Kasumi-1 (cell line): ENCODE measurements at places on chromosomes 3 and 15.

DNA sequence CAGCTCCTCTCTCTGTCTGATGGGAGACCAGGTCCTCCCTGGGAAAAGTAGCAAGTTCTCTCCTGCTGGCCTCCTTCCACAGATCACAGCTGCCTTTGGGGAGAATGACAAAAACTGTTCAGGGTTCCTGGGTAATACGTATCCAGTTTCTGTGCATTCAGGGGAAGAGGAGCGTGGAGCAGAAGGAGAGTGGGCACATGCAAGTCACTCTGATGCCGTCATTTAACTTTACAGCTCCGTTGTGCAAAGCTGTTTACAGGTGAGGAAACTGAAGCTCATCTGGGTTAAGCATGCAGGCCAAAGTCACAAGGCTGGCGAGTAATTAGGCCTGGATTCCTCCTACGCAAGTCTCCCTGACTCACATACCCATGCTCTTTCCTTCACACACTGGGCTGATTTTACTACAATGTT lies 7.5 kb upstream of the TM4SF1 start:
- no peak for DNase-seq

DNA sequence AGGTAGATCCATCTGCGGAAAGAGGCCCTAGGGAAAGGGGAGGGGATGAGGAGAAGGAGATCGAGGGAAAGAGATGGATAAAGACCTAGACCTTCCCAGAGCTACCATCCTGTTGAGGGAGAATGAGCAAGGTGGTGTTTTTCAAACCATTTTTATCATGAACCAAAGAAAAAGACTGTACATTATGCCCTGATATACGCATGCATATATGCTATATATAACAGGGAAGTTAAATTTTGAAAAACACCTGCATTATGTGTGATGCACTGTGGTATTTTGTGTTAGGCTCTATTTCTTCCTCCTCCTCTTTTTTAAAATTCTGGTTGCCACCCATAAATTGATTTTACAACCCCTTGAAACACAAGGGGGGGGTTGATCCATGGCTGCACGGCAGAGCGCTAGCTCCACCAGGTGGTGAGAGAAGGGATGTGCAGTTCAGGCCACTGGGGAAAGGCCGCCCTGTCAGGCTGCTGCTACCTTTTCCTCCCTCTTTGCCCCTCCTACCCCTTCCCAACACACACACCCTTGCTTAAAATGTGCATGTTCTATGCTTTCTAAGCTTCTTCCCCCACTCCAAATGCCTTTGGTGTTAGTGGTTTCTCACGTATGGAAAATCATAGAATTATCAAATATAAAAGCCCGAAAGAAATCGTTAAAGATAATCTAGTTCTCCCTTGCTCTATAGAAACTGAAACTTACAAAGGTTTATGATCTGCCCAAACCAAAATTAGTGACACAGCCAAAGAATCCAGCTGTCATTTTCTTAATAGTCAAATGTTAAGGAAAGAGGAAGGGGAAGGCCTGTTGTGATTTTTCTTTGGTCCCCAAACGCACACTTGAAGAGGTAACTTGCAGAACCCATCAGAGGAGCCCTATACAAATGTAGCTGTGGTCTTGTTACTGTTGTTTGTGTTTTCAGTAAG lies 262.0 kb upstream of the UMPS start:
- DNase-seq, result peak; percentile 65

GRCh38 chr3:115018694-115019093 lies 128.4 kb downstream of the ZBTB20 start:
- no peak for DNase-seq

DNA sequence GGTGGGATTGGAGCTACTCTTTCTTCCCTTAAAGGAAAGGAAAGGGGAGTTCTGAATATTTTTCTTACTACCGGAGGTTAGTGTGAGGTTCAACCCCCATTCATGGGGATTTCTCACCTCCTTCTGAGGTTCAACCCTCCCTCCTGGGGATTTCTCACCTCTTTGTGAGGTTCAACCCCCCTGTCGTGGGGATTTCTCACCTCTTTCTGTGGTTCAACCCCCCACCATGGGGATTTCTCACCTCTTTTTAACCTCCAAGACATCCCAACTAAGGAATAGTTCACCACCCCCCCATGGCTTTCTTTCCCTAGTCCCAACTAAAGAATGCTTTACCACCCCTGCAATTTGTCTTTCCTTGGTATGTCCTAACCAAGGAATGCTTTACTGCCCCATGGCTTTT lies 520.3 kb downstream of the EDEM1 start:
- no peak for DNase-seq

DNA sequence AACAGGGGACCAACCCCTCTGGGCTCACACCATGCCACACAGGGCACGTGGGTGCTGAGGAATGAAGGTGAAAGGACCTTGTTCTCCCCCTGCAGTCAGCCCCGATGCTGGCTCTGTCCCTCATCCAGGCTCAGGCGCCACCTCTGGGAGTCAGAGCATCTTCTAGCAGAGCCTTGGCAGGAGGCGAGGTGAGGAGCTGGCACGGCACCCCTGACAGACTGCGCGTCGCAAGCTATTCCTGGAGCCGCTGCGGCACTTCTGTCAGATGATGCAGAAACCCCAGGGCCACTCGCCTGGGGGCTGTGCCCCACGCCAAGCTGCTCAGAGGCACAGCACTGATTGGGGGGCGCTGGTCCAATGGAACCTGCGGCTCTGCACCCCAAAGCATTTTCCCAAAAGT lies 62.0 kb downstream of the MGLL start:
- DNase-seq, result no peak

DNA sequence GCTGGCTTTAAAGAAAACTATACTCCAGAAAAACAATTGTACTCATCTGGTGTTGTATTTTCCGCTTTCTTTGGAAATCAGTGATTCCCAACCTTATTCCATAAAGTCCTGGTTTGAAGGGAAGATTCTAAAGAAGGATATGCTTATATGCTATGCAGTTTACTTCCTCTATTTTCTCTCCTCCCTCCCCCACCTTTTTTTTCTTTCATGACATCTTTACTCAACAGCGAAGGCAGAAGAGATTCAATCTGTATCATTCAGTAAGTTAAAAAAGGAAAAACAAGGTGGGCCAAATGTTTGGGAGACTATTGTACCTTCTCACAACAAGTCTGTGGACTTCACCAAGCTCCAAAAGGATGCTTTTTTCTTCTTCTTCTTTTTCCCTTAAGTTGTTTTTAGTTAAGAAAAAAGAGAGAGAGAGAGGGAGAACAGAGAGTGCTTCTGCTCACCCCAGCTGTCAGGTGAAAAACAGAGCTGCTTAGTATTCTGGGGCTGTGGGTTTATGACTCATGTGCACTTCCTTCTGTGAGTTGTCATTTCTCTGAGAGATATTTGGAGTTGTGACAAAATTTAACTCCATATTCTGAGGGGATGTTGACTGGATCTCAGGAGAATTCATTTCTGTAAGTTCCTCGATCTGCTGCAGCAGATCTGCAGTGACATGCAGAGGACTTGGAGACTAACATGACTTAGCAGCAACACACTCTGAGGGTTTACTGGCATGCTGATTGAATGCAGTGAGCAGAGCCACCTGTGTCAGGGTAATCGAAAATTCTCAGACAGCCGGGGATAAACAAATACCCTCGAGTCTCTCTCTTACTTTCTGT lies 70.7 kb downstream of the SSR3 start:
- peak; percentile 76 for DNase-seq

DNA sequence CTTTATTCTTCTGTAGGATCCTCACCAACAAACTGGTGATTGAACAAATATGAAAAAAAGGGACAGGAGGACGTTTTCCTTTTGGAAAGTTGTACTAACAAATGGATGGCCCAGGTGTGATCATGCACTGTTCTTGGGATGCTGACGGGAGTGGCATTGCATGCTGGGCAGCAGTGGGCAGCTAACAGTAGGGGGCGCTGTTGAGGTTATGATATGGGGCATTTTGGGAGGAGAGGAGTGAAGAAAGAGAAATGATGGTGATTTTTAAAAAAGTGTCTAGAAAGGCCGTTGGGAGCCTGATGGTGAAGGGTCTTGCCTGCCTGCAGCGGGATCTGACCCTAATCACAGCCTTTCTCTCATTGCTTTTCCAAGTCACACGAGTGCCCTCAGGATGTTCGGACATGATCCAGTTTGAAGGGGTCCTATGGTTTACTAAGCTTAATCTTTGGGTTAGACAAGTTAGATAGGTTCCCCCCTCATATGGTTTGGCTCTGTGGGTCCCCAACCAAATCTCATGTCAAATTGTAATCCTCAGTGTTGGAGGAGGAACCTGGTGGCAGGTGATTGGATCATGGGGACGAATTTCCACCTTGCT lies 46.2 kb upstream of the PRTG start:
- no peak for DNase-seq

DNA sequence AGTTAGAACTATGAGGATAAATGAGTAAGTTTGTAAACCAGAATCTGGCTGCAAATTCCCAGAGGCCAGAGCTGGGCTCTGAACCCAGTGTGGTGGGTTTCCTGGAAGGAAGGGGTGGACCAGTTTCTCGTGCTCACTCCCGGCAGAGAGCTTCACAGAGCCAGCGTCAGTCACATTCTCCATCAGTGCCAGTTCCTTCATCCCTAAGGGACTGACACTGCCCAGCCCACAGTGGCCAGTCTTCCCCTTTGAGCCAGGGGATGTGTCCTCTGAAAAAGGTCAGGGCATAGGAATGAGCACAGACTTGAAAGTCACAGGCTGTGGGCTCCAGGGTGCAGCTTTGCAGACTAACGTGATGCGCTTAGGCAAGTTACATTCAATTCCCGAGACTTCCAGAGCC lies 135.8 kb upstream of the HACD2 start:
- no peak for DNase-seq

- DNase-seq, result no peak
Observed at GRCh38 chr3:124907957-124908356, 20.8 kb upstream of the ITGB5 start.

DNA sequence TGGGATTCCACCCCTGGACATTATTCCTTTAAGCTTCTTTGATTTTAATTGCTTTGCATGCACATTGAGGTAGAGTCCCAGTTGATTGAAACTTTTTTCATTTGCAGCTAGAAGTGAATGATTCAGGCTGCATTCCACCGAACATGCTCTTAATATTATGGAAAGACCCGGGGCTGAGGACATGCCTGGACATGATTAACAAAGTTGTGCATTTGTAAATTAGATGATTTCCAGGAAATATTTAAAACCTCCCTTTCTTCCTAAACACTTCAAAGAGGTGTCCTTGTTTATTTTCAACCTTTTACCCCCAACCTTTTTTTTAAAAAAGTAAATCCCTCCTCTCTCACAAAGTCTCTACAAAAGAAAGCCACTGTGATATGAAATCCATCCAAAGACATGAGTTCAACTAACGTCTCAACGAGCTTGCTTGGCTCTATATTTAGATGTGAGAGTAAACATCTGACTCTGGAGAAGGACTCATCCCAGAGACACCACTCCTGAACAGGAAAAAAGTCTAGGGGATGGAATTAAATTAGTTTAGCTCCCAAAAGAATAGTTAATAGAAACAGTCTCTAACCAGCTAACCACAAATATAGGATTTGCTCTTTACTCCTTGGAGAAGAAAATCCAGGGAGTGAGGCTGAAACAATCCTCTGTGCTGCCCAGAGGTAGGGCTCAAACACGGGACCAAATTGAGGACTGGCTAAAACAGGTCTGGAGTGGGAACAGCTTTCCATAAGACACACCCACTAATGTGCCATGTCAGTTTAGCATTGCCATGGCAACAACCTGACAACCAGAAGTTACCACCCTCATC lies 83.1 kb downstream of the XXYLT1 start:
- DNase-seq, result no peak

DNA sequence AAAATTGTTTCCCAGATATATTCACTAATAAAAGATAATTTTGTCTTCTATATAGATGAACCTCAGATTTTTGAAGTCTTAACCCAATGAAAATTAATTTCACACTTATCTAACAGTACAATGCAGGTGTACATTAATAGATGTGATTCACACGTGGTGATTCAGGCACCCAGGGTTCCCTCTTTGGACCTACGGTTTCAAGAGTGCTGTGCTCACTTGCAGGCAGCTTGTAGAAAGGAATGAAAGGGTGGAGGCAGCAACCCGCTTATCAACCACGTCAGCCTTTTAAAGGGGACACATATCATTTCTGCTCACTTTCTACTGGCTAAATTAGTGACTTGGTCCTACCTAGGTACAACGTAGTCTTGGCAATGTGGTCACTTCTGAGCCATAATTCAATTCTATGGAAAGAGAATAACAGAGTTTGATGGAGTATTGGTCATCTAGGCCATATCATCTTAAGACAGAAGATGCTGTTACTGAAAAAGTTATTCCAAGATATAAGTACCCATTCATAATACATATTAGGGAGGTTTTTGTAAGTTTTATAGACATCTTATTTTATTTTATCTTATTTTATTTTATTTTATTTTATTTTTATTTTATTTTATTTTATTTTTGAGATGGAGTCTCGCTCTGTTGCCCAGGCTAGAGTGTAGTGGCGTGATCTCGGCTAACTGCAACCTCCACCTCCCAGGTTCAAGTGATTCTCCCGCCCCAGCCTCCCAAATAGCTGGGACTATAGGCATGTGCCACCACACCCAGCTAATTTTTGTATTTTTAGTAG lies 37.9 kb downstream of the ACP3 start:
- no peak for DNase-seq

GRCh38 chr3:42051384-42052131 lies 39.6 kb upstream of the TRAK1 start:
- DNase-seq, result no peak

DNA sequence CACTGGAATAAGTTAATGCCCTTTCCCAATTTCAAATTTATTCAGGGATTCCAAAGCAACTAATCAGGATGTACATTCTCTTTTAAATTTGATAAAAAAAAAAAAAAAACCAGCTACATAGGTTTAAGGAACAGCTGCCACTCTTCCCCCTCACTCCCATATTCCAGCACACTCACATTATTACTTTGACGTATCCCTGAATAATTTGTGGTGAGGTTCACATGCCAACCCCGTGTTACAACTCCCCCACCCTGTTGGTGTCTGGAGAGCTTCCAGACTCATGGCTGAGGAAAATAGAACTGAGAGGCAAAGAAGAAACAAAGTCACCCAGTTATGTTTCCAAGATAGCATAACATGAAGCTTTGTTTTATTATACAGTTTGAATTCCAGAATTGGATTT lies 300.5 kb upstream of the MME start:
- no peak for DNase-seq

GRCh38 chr3:173841334-173841733 lies 443.8 kb downstream of the NLGN1 start:
- DNase-seq, result no peak

- DNase-seq, result no peak
Observed at GRCh38 chr3:16741103-16741758, 136.0 kb upstream of the DAZL start.

GRCh38 chr3:172711454-172711795 lies 558 bp upstream of the NCEH1 start:
- peak; percentile 83 for DNase-seq

- no peak for DNase-seq
Observed at GRCh38 chr3:172968646-172969045, 172.4 kb downstream of the SPATA16 start.

GRCh38 chr3:30660136-30660535 lies 53.7 kb downstream of the TGFBR2 start:
- no peak for DNase-seq

DNA sequence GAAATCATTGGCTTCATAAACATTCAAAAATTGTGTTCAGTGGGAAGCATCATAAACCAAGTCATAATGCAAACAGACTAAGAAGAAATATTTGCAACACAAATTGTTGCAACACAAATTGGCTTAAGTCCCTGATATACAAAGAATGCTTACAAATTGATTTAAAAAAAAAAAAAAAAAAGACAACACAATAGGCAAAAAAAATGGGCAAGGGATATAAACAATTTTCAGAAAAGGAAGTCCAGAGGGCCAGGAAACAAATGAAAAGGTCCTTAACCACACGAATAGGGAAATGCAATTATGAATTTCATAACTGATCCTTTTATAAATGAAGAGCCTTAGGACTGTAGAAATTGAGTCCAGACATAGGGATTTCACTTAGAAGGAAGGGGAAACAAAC lies 98.9 kb downstream of the LRRK1 start:
- DNase-seq, result peak; percentile 19

GRCh38 chr3:128804017-128804810 lies 75.2 kb upstream of the ACAD9 start:
- DNase-seq, result peak; percentile 95
